Stimulated activated CD4-positive, alpha-beta T cell treated with anti-CD3 and anti-CD28 coated beads, Interleukin-2, amount 100 ng/mL, for 24 hours (primary cell): ENCODE measurements at places on chromosomes 16 and 17.

DNA sequence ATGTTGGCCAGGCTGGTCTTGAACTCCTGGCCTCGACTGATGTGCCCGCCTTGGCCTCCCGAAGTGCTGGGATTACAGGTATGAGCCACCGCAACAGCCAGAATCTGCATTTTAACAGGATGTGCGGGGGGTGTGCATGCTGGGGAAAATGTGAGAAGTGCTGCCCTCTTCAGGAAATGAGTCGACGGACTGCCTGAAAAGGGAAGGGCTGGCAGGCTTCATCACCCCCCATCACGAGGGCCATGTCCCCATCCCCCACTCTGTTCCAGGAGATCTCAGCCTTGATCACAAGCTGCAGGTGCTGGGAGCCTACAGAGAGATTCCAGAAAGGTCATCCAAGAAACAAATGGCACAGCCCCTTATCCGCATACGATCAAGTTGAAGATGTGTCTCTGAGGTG lies 195.3 kb upstream of the RPL38 start:
- peak; percentile 42 for DNase-seq

GRCh38 chr17:51907041-51907440 lies 251.5 kb downstream of the CA10 start:
- DNase-seq = no peak

DNA sequence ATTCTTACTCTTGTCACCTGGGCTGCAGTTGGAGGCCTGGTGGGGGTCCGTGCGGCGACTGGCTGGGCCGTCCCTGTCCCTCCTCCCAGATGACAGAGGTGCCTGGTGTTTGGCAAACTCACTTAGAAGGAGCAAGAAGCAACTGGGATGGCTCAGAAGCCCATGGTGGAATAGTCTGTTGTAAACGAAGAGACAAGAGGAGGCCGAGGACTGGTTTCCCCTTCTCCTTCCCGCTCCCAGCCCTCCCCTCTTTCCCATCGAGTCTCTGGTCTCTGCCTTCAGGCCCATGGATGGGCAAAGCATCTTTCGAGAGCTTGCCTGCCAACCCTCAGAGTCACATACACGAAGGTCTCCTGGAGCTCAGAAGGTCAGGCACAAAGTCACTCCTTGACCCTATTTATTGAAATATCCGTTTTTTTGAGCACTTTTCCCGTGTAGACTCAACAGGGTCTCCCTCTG lies 364.4 kb downstream of the SEC14L1 start:
- DNase-seq = no peak

DNA sequence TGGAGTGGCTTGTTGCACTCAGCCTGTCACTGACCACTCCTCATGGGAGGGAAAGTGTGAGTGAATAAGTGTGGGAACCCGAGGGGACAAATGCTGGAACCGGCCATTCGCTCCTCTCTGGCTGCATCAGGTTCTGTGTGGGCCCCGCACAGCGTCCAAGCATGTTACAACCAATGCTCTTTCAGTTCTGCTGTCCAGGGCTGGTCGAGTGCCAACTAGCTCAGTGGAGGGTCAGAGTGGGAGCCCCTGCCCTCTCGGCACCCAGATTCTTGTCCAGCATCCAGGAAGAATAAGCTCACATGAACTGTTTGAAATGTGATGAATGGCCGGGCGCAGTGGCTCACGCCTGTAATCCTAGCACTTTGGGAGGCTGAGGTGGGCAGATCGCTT lies 48.3 kb upstream of the FBXO47 start:
- no peak for DNase-seq

- DNase-seq = no peak
These were observed 261 bp upstream of the B4GALNT2 start for GRCh38 chr17:49132317-49132698.

DNA sequence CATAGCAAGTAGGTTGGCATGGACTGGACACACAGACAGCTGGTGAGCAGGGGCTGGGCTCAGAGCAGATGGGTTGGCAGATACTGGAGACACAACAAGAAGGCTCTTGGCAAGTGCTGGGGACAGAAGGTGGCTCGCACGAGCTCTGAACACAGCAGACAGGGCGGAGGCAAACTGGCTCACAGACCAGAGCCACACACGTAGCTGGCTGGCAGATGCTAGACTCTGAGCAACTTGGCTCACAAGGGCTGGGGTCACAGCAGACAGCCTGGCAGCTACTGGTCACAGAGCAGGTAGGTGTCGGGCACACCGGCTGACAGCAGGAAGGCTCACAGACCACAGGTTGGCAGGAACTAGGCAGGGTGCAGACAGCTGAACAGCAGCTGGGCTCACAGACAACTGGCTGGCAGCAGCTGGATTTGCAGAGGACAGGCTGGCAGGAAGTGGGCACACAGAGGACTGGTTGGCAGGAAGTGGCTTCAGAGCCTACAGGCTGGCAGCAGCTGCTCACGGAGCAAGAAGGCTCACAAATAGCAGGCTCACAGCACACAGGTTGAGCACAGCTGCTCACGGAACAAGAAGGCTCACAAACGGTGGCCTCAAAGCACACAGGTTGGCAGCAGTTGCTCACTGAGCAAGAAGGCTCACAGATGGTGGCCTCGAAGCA lies 725 bp downstream of the KRTAP16-1 start:
- DNase-seq = peak; percentile 41

GRCh38 chr17:36650096-36650775 lies 48.9 kb downstream of the MRM1 start:
- no peak for DNase-seq

- no peak for DNase-seq
These were observed 156.1 kb downstream of the PMP22 start for GRCh38 chr17:15108992-15109391.

GRCh38 chr16:87466975-87467501 lies 25.8 kb downstream of the ZCCHC14 start:
- DNase-seq = no peak

- DNase-seq = no peak
These were observed 40.3 kb upstream of the MED13 start for GRCh38 chr17:62105357-62105756.

GRCh38 chr17:61144137-61144536 lies 255.5 kb upstream of the TBX2 start:
- no peak for DNase-seq

- DNase-seq = no peak
These were observed 808.3 kb upstream of the EEF2KMT start for GRCh38 chr16:5905935-5906334.

DNA sequence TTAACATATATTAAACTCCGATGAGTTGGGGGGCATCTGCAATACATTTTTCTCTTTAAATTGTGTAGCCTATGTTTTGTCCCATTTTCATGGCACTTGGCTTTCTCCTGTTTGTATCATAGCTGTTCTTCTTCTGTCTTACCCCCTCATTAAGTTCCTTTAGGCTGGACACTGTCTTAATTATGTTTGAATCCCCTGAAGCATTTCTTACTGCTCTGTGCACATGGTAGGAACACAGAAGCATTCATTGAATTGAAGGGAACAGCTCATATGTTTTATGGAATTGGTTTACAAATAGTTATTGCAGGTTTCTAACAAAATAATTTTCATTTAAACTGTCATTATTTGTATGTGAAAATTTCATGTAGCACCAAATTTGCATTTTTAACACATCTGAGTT lies 176.8 kb downstream of the TANC2 start:
- DNase-seq = no peak

- DNase-seq = no peak
These were observed 16.1 kb upstream of the UBTF start for GRCh38 chr17:44235583-44235936.

DNA sequence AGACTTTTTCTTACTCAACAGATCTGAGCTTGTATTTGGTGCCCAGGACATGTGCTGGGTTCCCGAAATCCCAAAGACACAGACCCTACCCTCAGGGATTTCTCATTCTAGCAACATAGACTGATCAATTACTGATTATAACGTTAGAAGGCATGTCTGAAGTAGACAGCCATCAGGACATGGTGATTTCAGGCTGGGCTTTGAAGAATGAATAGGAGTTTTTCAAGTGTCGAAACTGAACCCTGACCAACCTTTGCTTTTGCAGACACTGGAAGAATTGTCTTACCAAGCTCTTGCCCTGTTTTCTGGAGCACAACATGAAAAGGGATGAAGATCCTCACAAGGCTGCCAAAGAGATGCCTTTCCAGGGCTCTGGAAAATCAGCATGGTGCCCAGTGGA lies 40.0 kb upstream of the IL21R start:
- DNase-seq = no peak

- DNase-seq = no peak
These were observed 1.8 kb upstream of the CD300C start for GRCh38 chr17:74547736-74548135.

GRCh38 chr16:53768593-53768992 lies 64.6 kb downstream of the FTO start:
- DNase-seq = no peak

DNA sequence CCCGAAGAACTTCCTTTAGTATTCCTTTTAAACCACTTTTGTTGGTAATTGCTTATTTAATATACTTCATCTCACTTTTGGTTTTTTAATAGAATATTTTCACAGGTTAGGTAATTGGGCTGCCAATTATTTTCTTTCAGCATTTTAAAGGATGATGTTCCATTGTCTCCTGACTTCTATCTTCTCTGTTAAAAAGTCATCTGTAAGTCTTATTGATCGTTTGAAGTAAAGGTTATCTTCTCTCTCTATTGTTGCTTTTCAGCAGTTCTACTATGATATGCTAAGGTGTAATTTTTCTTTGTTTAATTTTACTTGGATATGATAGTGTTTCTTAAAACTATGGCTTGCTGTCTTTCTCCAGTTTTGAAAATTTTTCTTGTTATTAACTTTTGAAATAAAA lies 307.5 kb downstream of the MAP2K4 start:
- no peak for DNase-seq

DNA sequence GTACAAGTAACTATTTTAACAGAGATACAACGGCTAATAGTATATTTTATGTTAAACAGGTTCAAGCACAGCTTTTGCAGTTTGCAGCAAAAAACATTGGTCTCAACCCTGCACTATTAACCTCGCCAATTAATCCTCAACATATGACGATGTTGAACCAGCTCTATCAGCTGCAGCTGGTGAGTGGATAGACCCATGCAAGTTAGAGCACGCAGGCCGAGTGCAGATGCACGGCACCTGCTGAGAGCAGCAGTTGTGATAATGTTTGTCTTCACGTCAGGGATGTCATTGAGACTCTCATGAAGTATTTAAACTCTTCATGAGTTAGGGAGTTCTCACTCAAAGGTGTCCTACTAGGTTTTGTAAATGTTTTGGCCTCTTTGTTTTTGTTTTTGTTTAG lies 45.6 kb downstream of the TMC6 start:
- DNase-seq = no peak

- DNase-seq = no peak
These were observed 42.8 kb downstream of the PHKB start for GRCh38 chr16:47503936-47504335.

DNA sequence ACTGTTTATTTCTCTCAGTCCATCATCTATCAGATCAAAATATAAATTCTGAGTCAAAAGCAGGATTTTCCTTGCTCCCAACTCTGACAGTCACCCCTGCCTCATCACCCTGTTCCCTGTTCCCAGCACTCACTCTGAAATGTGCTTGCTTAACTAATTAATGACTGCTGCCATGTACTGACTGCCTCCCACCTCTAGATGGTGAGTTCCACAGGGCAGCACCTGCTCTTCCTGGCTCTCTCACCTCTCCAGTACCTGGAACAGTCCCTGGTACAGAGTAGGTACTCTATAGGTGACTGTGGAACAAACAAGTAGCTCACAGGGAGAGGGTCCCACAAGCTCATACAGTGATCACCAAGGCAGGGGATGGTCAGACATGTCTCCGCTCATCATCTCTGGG lies 114.3 kb upstream of the C16orf82 start:
- no peak for DNase-seq

DNA sequence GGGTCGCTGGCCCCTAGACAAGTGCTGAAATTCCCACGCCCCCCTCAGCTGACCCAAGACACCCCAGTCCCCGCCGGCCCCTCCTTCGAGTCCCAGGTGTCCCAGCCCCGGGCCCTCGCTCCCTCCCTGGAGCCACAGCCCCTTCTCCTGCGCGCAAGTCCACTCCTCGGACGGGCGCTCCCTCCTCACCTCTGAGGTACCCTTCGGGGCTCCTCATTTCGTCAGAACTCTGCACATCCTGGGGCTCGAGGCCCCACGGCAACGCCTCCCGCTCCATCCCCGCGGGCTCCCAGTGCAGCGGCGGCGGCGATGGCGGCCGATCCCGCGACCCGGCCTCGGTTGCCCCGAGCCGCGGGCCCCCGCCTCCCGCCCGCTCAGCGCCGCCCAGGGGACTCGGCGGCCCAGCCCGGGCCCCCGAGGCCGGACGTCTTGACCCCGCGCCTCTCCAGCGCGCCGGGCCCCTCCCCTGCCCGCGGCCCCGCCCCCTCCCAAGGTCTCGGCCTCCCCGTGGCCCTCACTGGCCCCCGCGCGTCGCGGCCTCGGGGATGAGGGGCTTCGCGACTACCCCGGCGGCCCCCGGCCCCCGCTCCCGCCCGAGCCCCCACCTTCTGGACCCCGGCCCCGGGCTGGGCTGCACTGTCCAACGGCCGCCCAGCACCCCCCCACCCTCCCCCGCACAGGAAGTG lies at the start of gene ZNF768:
ZNF768 (minus strand) TSS at position 430 of the 686 bp plus-strand sequence; CDS start at position 277, 153 bp downstream.
- DNase-seq = no peak

GRCh38 chr16:3561626-3562025 lies 15.6 kb downstream of the NLRC3 start:
- DNase-seq = no peak

GRCh38 chr16:78720416-78720815 lies 621.0 kb downstream of the WWOX start:
- no peak for DNase-seq

GRCh38 chr17:2068519-2069051 lies 13.7 kb downstream of the HIC1 start:
- DNase-seq = no peak

DNA sequence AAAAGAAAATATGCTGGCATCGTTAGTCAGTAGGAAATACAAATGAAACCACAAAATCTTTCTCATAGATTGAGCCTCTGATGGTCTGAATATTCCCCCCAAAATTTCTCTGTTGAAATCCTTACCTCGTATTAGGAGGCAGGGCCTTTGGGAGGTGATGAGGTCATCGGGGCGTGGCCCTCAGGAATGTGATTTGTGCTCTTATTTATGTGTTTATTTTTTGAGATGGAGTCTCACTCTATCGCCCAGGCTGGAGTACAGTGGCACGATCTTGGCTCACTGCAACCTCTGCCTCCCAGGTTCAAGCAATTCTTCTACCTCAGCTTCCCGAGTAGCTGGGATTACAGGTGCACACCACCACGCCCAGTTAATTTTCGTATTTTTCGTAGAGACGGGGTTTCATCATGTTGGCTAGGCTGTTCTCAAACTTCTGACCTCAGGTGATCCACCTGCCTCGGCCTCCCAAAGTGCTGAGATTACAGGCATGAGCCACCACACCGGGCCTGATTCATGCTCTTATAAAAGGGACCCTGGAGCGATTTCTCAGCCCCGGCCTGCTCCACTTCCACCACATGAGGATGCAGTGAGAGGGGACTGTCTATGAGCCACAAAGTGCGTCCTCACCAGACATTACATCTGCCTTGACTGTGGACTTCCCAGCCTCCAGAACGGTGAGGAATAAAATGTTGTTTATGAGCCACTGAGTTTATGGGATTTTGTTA lies 53.1 kb downstream of the DNAH17 start:
- no peak for DNase-seq

DNA sequence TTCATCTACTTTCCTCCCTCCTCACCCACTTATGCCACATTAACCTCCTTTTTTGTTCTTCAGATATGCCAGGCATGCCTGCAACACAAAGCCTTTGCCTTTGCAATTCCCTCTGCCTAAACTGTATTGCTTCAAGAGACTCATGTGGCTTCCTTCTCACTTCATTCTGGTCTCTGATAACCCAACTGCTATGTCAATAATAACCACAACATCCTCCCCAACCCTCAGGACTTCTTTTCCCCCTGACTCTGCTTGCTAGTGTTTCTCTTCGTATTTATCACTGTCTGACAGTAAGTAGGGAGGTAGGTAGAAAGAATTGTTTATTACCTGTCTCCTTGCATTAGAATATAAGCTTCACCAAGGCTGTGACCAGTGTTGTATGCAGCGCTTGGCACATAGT lies 22.4 kb downstream of the RBL2 start:
- DNase-seq = no peak
